A172 (cell line): ENCODE measurements at places on chromosomes 12 and 14.

DNA sequence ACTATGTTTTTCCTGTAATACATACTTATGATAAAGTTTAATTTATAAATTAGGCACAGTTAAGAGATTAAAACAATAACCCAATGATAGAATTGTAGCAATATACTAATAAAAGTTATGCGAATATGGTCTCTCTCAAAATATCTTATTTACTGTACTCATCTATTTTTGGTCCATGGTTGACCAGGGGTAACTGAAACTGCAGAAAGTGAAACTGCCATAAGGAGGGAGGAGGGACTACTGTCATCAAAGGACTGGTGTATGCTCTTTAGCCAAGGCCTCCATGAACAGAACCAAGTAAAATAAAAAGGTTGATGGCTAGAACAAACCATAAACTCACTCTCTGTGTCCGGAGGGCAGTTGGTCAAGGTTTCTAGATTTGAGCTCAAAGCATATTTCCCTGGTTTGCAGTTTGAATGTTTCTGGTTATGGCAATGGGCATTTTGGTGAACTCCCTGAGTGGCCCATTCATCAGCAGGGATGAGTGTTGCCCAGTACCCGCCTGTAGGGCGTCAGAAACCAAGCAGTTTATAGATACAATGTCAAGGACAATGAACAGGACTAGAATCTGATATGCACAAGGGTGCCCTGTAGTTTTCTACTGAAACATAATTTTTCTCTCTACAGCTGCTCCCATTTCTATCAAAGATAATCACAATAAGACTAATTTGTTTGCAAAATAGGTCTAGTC, 19.8 kb downstream of the LEMD3 start:
- DNase-seq, result no peak

GRCh38 chr14:46820291-46820690, 168.7 kb upstream of the RPL10L start:
- no peak for DNase-seq

- DNase-seq, result no peak
These were observed 444.1 kb upstream of the TMEM132C start for GRCh38 chr12:127822809-127823411.

DNA sequence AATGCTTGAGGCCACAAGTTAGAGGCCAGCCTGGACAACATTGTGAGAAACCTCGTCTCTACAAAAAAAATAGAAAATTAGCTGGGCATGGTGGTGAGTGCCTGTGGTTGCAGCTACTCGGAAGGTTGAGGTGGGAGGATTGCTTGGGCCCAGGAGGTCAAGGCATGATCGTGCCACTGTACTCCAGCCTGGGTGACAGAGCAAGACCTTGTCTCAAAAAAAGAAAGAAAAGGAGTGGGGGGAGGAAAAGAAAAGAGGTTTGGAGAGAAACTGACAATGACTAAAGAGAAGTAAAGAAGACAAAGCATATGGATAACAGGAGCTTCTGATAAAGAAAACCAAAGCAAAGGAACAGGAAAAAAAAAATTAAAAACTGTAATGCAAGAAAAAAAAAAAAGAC, 37.4 kb upstream of the SELPLG start:
- DNase-seq, result no peak

- no peak for DNase-seq
These were observed 61.8 kb downstream of the PIK3C2G start for GRCh38 chr12:18323159-18323558.

GRCh38 chr14:93317210-93317874, 15.5 kb downstream of the BTBD7 start:
- no peak for DNase-seq

DNA sequence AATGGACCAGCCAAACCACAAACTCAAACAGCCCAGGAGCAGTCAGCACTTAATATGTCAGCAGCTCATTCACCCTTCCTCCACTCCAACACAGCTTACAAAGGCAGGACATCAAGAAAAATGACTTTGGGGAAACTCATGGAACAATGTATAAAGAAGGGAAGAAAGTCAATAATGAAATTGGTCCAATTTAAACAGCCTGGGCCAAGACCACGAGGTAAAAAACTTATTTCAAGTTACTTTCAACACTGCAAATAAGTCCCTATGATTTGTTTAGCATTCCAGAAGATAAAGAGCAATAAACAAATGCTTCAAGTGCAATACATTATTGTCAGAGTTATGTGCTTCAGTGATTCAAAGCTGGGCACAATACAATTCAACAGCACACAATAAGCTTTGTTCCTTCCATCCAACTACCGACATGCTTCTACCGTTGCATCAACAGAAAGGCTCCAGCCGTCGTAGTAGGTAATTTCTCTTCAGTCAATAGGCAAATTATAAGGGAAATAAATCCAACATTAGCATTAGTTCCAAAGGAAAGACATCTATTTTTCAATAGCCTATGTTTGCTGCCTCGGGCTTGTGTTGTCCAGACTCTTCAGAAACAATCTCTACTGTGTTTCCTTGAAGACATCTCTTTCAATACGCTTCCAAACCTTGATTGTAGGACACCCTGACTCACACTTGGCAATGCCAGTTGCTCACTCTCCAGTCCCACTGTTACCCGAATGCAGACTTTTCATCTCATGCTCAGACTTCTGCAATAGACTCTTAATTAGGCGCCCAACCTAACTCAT, 225.7 kb downstream of the NUAK1 start:
- DNase-seq, result no peak
